ENCODE measurements at places on chromosomes 7 and 10.

- DNase-seq = no peak
Measured at GRCh38 chr7:138843632-138844580, 45.9 kb upstream of the ATP6V0A4 start.

DNA sequence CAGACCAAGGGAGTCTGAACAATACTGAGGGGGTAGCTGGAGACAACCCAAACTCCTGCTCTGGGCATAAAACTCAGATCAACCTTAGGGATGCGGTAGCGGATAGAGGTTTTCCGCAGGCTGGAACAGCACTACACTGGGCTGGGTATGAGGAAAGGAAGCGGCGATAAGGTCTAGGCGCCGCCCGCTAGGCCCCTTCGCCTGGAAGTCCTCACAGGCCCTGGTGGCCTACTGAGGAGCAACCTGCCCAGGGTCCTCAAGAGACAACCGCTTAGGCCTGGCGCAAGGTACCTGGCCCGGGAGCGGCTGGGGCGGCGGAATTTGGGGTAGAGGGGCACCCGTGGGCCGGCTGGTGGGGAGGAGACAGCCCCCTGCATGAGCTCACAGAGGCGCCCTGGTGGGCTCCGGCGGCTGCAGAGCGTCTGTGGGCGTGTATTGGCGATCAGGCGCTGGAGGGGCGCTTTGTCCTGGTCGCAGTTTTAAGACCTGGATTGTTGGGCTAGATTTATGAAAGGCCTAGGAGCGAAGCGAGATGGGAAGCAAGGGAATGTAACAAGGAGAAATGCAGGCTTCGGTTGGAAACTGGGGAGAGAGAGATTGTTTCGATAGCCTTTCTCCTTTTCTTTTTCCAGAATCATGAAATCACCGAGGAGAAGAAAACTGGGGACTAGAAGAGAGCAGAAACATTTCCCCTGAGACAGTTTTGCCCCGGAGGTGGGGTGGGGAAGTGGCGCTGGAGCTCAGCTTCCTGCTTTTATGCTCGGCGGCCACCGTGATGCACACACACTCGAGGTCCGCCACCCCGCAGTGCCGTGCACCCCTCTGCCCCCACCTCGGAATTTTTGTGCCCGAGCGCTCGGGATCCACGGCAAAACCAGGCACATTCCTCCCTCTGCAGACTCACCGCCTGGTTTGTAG is 2.4 kb upstream of the NKX2-3 start:
- no peak for DNase-seq

GRCh38 chr10:85222300-85222699 is 893.9 kb downstream of the CCSER2 start:
- DNase-seq = no peak

GRCh38 chr10:79407423-79407796 is 38.0 kb downstream of the ZCCHC24 start:
- DNase-seq = no peak

DNA sequence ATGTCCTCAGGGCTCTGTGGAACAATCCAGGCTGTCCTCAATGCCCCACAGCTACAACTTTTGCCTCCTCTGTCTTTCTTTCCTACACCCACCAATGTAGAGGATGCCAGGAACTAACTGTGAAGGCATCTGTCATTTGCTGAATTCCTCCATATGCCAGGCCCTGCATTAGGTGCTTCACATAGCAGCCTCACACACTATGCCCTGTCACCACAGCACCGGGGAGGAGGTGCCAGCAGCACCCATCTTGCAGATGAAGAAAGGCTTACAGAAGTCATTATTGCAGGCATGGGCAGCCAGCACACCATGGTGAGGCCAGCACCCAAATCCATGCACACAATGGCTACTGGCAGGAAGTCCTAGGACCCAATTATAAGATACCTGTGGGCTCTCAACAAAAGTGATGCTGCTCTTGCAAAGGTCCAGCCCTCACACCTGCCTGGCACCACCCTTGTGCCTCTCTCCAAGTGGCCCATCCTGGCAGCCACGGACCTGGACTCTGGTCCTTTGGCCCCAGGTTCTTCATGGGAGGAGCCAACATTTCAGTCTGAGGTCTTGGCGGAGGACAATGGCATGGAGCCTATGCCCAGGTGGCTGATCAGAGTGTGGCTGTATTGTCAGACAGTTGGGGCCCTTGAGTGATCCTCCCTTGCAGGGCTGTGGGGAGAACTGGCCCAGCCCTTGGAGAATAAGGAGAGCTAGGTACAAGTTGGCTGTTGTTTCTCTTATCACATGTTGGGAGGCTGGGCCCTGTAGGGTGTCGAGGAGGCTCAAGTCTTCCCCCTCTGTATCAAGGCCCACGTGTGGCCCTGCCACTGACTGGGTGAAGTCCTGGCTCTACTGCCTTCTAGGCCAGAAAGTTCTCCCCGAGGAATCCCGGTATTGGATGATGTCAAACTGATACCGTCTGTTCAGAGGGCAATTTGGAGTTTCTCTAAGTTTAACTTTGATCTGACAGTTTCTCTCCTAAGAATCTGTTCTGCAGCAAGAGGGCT is 14.4 kb upstream of the MYL7 start:
- DNase-seq = no peak

DNA sequence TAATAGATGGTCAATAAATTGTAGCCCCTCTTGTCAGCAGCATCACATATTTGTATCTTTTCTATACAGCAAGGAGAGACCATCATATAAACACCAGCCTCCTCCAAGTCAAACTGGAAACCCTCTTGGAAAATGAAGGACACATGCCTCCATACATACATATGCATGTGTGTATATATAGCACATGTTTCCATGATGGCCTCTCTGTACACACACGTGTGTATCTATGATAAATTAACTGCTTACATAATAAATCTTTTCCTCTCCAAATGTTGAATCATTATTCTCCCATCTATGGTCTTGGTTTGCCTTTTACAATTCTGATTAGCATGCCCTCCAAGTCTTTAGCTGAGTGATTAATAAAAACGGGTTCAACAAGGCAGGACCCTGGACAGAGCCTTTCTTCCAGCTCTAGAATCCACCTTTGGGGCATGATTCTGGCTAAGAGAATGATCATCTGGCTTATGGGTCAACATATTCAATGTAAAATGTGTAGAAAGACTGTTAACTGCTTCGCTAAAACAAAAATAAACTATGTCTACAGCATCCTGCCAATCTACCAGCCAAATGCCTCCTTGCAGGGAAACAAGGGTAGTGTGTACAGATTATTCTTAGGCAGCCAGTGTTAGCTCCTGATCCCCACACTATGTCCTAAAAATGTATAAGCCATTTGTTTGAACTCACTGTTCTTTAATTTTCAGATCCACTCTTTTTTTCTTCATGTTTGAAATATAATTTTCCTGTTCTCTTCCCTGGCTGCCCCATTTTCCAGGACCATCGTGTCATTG is 70.0 kb downstream of the CRTAC1 start:
- DNase-seq = no peak
